ENCODE measurements at places on chromosomes 3 and 15.
A peak's percentile ranks its signal among the peaks of the same experiment; 100 is the strongest.

- no peak for DNase-seq
These were observed 117.0 kb upstream of the CCDC54 start for GRCh38 chr3:107260207-107260606.

- peak; percentile 75 for DNase-seq
These were observed 1.8 kb downstream of the ATP13A4 start for GRCh38 chr3:193552923-193553322.

GRCh38 chr3:196149375-196149774 is 61.8 kb downstream of the ZDHHC19 start:
- DNase-seq = no peak

DNA sequence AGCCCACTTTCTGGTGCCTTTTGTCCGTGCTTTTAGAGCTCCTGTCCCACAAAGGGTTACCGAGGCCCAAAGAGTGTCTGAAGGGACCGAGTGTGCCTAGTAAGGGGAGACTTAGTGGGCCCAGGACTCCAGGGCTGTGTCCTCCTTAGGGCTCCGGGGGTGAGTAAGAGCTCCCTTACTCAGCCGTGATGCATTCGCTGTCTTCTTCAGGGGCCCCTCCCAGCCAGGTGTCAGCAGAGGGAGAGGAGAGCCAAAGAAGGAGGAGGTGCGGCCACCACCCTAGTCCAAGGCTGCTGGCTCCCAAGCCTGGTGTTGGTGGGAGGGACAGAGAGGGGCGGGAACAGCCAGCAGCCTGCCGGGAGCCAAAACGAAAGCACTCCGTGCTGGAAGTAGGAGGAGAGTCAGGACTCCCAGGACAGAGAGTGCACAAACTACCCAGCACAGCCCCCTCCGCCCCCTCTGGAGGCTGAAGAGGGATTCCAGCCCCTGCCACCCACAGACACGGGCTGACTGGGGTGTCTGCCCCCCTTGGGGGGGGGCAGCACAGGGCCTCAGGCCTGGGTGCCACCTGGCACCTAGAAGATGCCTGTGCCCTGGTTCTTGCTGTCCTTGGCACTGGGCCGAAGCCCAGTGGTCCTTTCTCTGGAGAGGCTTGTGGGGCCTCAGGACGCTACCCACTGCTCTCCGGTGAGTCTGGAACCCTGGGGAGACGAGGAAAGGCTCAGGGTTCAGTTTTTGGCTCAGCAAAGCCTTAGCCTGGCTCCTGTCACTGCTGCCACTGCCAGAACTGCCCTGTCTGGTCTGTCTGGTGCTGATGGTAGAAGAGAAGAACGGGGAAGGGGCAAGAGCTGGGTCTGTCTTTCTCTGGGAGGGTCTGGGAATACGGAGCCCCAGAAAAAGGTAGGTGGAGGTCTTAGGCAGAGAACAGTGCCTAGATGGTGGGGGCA is at the start of gene IL17RC:
TSS of gene IL17RC (plus strand) at position 365 of the 947 bp plus-strand sequence. CDS start at position 583, 218 bp downstream.
- peak; percentile 57 for DNase-seq

GRCh38 chr3:129747136-129747535 is 140.7 kb upstream of the PLXND1 start:
- DNase-seq = no peak

GRCh38 chr3:9879830-9880549 is at the start of gene CIDEC:
TSS of gene CIDEC (minus strand) at chr3:9880253. CDS start at chr3:9878486, 1,767 bp downstream.
- DNase-seq = no peak

GRCh38 chr15:92625251-92625980 is 30.2 kb downstream of the FAM174B start:
- DNase-seq = no peak

DNA sequence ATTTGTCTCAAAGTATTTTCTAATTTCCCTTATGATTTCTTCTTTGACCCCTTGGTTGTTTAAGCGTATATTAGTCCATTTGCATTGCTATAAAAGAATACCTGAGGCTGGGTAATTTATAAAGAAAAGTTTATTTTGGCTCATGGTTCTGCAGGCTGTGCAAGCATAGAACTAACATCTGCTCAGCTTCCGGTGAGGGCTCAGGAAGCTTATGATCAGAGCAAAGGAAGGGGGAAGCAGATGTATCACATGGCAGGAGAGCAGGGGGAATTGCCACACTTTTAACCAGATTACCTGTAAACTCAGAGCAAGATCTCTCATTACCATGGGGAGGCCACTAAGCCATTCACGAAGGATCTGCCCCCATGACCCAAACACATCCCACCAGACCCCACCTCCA is 148.2 kb downstream of the PDE8A start:
- DNase-seq = no peak

DNA sequence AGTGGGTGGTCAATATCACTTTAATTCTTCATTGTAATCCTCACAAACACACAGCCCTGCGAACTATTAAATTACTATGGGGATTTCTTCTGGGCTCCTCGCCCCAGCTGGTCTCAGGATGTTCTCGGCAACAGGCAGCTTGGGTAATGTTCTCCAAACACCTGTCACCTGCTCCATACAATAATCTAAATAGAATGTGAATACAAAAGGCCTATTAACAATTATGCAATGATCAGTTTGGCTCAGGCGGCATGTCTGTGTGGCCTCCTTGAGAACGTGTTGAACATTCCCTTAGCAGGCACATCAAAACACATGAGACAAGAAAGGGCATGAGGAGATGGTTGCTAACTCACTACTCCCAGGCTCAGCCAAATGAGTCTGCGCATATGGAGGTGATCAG is 158.6 kb upstream of the KBTBD8 start:
- no peak for DNase-seq

DNA sequence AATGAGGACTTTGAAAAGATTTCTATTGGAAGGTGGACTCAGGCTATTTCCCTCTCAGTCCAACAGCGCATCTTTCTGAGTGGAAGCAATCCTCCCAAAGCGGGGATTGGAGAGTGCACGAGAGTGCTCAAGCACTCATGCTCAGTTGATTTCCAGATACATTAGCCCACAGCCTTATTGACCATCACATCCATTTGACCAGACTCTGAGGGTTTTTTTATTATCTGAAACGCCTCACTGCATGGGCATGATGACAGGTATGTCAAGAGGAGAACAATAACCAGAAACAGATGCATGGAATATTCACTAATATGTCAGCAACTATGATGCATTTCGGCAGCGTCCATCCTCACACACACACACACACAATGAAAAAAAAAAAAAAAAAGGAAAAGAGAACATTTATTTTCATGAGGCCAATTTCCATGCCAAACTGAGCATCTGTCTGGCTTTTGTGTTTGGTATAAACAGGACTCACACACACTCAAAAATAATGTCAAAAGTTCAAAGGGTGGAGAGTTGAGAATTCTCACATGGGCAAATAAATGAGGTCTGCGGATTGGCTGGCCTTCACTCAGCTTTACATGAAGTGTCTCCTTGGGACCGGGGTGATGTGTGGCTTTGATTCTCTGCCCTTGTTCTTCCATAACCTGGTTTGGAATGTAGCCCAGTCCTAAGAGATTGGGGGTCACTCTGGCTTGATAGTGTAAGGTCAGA is 371.6 kb downstream of the MCTP2 start:
- DNase-seq = no peak

DNA sequence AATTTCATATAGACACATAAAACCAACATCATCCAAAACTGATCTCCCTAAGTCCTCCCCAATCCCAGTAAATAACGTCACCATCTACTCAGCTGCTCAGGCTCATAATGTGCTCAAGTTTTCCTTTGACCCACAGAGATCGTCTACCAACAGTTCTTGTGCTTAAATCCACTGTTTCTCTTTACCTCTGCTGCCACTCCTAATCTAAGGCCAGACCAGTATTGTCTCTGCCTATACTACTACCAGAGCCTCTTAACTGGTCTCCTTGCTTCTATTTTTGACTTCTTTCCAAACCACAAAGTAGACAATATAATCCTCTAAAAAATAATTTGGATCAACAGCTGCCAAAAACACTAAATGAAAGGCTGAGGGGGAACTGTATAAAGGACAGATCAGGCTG is 65.3 kb downstream of the CLASP2 start:
- no peak for DNase-seq

- DNase-seq = peak; percentile 96
These were observed 1.2 kb downstream of the MECOM start for GRCh38 chr3:169662132-169662842.

GRCh38 chr3:138124706-138125355 is 7.4 kb downstream of the A4GNT start:
- no peak for DNase-seq

DNA sequence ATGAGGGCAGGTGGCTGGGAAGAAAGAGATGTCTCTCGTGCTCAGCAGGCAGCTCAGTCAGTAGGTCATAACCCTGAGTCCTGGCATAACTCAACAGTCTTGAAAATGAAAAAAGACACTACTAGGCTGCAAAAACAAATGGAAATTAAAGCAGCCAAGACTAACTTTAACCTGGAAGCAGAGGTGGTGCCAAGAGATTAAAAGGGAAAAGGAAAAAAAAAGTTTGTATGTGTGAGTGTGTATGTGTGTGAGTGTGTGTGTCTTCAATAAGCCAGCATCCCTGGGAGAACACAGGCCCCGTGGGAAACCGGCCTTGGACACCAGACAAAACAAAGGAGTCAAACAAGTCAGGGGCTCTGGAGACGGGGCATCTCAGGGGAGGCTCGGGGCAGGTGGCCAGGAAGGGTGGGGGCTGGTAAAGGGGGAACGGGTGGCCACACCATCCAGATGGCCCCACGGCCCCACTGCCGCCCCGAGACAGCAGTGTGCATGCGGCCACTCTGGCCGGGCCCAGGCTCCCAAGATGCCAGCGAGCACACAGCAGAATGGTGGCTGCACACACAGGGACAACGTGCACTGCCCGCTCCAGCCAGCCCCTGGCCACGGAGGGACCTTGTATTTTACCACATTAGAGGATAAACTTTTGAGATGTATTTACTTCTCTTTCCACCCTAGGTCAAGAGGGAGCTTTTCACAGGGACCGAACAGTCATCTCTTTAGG is 23.8 kb downstream of the CYFIP1 start:
- DNase-seq = no peak

GRCh38 chr3:19815805-19816204 is 118.2 kb downstream of the EFHB start:
- no peak for DNase-seq

DNA sequence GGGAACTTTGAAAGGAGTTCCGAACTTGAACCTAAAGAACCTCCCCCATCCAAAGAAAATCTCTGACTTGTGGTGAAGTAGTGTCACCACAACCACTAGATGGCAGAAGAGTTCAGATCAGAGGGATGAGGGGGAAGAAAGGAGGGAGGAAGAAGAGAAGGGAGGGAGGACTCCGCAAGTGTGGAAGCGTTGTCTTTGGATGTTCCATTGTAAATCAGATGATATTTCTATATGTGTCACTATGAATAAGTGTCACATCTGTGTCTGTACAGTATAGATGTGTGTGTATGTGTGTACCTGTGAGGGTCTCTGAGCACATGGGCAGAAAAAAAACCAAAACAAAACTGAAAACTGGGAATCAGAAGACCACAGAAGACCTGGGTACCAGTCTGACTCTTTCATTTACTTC is 16.9 kb downstream of the SLC24A1 start:
- DNase-seq = peak; percentile 58

DNA sequence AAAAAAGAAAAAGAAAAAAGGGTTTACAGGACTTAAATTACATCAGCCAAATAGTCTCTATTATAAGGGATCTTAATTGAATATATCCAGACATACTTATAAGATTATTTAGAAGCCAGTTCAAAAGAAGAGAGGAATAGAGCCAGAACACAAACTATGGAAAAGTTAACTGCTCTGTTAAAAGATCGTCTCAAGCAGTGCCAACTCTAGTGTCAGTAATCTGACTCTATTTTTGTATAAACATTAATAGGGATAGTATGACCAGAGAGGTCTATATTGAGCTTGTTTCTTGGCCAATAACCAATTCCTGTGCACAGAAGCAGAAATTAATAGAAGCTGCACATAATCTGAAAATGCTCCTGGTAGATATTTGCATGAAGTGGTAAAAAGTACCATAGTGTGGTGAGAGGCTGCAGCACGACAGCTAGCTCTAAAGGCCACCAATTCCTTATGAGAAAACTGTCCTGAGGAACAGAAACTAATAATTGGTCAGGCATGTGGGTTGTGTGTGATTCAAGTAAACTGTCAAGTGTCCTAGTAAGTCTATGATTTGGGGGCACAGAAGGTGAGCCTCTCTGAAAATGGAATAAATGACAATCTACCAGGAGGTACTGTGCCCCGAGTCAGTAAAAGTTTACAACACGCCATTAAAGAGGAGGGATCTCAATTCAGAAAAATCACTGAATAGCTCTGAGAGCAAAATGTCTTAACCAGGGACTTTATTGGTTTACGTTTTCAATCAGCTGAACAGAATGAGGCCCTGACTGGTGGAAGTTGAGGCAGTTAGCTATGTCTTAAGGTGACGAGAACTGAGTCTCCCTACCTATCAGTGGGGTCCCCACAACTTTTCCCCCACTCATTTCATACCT is 51.5 kb upstream of the NANOGP8 start:
- no peak for DNase-seq

- DNase-seq = no peak
These were observed 360.9 kb upstream of the CBLB start for GRCh38 chr3:106229495-106230278.

DNA sequence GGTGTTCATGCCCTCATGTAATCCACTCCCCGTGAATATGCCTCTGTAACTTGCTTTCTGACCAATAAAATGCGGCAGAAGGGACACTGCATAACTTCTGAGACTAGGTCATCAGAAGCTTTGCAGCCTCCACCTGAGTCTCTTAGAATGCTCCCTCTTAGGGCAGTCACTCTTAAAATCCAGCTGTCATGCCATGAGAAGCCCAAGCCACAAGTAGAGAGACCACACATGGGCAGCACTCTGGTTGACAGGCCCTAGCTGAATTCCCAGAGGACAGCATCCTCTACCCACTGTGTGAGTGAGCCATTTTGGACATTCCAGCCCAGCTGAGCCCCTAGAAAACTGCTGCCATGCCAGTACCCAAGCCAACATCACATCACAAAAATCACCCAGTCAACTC is 41.4 kb downstream of the SCAPER start:
- DNase-seq = no peak

DNA sequence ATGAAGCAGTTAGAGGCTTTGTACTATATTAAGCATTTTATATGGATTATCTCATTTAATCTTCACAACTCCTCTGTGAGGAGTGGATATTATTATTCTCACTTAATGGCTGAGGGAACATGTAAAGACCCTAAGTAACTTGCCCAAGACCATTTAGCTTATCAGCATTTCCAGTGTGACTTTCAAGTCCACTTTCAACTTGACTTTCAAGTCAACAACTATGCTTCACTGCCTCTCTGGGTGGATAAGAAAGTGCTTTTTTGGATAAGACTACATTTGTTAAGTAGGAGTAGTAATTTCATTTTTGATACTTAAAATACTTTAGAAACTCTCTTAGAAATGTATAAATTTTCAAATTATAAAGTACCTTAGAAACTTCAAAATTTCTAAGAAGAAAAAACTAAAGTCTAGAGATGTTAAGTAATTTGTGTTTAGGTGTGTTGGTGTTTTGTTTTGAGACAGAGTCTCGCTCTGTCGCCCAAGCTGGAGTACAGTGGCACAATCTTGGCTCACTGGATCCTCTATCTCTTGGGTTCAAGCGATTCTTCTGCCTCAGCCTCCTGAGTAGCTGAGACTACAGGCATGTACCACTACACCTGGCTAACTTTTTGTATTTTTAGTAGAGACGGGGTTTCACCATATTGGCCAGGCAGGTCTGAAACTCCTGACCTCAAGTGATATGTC is 71.8 kb downstream of the MINDY2 start:
- no peak for DNase-seq
